ENCODE measurements at places on chromosomes 4 and X.

GRCh38 chrX:107451731-107452130 is 2.3 kb downstream of the FRMPD3 start:
- DNase-seq: no peak

GRCh38 chrX:43688586-43688985 is 32.5 kb downstream of the MAOA start:
- DNase-seq: no peak

DNA sequence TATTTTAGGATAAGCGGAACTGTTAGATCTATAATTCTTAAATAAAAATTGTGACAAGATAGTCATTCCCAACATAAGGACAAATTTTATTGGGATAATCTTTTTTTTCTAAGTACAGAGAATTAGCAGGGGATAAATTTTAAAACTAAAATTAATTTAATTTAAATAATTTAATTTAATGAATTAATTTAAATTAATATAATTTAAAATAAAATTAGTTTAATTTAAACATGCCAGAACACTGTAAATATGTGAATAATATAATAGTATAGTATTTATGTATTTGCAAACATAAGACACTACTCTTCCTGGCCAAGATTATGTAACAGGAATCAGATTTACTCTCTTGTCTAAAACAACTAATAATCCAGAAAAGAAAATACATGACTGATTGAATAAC is 1055.9 kb downstream of the PDHA2 start:
- no peak for DNase-seq

DNA sequence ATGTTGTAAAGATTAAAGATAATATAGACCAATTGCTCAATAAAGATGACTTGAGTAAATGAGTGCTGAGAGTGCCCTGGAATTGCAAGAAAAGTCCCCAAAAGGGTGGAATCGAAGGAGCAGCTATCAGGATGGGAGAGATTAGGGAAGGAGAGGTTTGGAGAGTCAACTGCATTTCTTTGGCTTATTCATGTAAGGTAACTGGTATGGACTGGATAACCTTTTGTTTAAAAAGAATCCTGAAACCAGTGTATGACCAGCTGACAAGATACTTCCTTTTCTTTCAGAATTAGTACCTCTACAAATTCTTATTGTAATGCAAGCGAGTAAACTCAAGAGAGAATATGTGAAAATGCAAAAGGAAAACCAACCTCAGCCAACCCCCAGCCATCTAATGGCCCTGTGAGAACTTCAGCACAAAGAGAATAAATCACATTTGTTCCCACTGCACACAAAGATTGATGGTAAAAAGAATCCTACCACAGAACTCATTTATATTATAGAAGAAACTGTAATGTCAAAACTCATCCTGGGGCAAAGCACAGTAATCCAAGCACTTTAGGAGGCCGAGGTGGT is 24.5 kb upstream of the SPP1 start:
- DNase-seq: no peak

DNA sequence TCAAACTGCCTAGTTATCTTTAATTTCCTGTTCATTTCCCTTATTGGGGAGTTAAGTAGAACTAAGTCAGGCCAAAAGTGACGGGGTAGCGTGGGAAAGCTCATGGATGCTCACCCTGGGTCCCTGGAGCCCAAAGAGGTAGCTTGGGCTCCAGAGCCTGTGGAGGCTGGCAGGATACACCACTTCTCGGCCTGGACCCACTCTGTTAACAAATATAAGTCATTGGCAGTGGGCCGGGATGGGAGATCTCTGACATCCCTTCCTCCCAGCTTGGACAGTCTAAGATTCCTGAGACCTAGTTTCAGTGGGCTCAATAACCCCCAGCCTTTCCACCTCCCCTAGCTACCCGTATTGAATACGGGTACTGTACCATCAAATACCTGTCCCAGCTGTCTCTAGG is 106.1 kb downstream of the EFNB1 start:
- no peak for DNase-seq

GRCh38 chr4:87011340-87012034 is 76.7 kb downstream of the AFF1 start:
- no peak for DNase-seq

GRCh38 chr4:90293320-90293719 is 166.1 kb downstream of the CCSER1 start:
- no peak for DNase-seq

DNA sequence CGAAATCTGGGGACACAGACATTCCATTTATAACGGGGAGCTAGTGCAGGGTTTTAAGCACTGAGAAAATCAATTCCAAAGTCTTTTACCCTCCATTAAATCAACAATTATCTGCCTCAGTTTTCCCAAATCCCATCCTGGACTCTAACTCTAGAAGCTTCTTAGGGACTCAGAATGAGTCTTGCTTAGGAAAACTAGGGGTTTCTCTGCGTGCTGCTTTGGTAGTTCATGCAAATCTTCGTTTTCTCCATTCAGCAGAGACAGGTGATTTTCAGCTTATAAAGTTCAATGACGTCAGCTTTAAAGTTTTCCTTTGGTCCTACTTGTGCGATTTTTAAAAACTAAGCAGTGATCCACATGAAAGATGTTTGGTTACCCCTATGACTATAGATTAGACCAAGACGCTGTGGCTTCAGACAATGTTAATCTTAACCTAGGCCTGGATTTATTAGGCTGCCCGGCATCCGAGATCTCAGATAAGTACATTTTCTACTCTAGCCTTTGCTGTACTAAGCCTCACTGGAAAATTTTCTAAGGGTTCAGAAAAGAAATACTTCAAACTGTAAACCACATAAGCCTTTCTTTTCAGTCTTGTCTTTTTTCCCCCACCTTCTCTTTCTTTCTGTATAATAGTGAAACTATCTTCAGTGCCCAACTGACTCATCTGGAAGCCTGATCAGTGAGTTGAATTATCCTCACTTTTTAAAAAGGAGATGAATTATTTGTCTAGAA is 121.4 kb upstream of the GATB start:
- DNase-seq: no peak

- DNase-seq: no peak
These were observed 897.3 kb upstream of the EPHA5 start for GRCh38 chr4:66567551-66567950.

- no peak for DNase-seq
These were observed 2.9 kb downstream of the GPR78 start for GRCh38 chr4:8582941-8583654.

DNA sequence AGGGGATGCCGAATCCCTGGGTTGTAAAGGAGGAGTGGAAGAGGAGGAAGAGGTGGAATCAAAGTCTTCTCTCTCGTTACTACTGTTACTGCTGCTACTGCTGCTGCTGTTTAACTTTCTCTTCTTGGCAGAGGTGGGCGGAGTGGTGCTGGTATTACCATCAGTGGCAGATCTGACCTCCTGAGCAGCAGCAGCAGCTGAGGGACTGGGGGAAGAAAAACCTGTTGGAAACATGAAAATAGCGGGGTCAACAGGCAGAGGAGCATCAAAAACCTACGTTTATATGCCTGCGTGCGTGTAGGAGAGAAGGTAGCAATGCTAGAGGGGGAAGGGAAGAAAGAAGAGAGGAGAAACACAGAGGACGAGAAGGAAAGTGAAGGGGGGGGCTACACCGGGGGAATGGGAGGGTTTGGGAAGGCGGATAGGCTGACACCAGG is 339 bp downstream of the CUL4B start:
- no peak for DNase-seq

- no peak for DNase-seq
These were observed 99.8 kb downstream of the PTCHD1 start for GRCh38 chrX:23434356-23434884.

GRCh38 chr4:119559044-119559647 is 69.5 kb downstream of the PDE5A start:
- no peak for DNase-seq

DNA sequence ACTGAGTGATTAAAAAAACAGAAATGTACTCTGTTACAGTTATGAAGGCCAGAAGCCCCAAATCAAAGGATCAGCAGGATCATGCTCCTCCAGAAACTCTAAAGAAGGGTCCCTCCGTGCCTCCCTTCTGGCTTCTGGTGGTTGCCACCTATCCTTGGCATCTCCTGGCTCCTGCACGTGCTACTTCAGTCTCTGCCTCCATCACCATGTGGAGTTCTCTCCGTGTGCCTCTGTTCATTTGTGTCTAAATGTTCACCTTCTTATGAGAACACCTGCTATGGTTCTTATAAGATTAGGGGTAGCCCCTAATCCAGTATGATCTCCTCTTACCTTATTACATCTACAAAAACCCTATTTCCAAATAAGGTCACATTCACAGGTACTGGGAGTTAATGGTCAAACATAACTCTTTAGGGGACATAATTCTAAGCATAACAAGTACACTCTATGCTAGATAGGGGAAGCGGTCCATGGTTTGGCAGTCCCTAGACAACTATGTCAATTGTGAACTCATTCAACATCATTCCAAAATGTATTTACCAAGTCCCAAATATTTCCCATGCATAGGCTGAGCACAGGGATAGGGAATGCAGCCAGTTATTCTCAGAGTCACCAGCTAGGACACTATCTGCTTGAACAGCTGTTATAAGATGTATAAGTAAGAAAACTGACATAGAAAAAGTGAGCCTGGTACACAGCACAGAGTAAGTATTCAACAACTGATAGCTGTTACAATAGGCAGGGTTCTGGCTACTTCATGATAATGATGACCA is 295.5 kb upstream of the BOD1L1 start:
- no peak for DNase-seq

DNA sequence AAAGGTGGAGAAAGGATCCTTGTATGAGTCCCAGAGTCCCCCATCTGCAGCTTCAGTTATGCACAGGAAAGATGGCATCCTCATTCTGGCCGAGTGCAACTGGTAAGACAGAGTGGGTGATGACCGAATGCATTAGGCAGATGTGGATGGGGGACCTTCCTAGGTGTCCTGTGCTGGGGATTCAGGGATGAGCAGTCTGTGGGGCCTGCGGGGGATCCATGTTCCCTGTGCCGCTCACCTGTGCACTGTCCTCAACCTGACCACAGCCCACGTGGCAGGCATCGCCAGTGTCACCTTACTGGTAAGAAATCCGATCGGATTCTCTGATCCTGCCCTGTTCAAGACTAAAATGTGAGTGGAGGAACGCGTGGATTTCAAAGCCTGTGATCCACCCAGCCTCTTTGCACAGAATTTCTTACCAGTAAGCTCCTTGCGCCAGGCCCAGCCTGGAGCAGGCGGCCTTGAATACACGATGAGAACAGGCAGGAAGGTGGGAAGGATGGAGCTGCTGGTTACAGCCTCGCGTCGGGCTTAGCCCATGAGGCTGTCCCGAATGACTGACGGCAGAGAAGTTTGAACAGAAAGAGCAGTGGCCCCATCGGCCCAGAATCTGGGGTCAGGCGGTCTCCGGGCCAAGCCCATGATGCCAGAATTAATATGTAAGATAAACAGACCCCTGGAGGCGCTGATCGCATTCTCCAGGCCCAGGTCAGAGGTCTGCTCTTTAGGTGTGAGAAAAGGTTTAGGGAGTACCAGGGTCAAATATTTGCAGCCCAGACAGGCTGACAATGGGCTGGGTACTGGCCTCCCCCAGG is 56.5 kb downstream of the CPZ start:
- no peak for DNase-seq

DNA sequence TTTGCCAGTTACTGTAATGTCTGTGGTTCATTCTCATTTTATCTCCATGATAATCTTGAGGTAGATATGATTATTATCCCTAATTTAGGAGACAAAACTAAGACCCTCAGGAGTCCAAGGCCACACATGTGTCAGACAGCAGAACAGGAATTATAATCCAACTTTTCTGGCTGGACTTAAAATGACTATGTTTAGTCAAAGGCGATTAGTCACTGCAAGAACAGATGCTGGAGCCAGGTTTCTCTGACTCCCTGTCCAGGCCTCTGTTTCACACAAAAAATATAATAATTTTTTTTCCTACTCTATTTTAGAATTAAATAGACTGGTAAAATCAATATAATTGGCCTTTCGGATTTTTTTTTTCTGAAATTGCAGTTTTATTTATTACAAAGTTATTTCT is 56.7 kb upstream of the TMEM131L start:
- no peak for DNase-seq

DNA sequence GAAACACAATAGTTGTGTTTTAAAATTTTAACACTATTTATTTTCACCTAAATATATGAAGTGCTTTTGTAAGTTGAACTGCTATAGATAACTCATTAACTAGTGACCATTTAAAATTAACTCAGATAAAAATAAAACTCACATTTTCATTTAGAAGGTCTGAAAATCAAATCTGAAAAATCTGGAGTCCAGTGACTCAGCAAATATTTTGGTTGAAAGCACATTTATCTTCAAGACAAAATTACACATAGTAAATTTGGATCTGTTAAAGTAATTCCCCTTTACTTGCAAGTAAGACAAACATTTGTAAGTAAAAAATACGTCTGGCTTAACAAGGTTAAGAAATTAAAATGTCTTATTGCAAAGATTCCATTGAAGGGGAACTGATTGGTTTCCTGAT is 589.1 kb downstream of the TRIML1 start:
- DNase-seq: no peak

- DNase-seq: no peak
These were observed 207.3 kb upstream of the DCAF8L1 start for GRCh38 chrX:28188526-28188925.

GRCh38 chrX:104253567-104254441 is 929 bp downstream of the ESX1 start:
- no peak for DNase-seq

DNA sequence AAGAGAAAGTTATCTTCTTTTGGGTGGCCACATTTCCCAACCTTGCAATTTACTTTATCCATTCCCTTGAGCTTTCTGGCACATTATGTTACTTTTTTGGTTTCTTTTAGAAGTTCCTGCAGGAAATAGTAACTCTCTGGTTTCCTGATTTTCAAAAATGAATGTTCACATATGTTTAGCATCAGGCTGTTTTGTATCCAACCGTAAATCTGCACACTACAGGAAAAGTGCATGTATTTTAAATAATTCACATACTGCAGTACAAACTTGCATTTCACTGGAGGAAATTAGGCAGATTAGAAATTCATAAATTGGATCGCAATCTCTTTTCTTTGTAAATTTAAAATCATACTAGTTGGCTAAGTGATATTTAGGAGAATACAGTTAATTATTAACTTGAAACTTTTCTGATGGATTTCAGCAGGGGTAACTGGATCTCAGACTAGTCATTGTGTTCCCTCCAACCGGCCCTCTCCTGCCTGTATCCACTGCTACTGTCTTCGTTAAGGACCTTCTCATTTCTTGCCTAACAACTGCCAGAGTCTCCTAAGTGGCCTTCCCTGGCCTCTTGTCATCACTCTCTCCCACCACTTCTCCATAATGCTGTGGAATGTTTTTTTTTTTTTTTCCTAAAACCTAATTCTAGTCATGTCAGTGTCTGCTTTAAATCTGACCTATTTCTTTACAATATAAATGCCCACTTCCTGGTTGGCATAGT is 137.2 kb downstream of the UNC5C start:
- DNase-seq: no peak

- no peak for DNase-seq
These were observed 119.7 kb upstream of the TBC1D9 start for GRCh38 chr4:140875746-140876452.

DNA sequence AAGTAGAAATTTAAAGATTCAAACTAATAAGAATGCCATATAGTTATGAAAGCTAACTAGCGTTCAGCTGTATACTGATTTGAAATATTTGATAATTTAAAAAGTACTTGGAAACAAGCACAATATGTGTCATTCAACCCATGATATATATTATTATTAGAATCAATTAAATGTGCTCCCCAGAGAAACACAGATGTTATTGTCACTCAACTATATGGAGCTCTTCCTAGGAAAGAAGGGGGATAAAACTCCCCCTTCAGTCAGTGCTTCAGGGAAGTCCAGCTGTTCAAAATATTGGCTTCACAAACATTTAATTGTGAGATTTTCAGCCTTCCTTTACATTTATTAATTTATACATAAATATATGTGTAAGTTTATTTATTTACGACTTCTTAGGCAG is 135.9 kb downstream of the SLC4A4 start:
- no peak for DNase-seq

GRCh38 chr4:35106091-35106734 is 1138.1 kb downstream of the ARAP2 start:
- DNase-seq: no peak

Measured in cortex of kidney (tissue), 1 donor.